Stimulated activated CD8-positive, alpha-beta memory T cell treated with anti-CD3 and anti-CD28 coated beads, Interleukin-7, amount 100 ng/mL, for 48 hours (primary cell): ENCODE measurements at places on chromosomes 4 and X.

DNA sequence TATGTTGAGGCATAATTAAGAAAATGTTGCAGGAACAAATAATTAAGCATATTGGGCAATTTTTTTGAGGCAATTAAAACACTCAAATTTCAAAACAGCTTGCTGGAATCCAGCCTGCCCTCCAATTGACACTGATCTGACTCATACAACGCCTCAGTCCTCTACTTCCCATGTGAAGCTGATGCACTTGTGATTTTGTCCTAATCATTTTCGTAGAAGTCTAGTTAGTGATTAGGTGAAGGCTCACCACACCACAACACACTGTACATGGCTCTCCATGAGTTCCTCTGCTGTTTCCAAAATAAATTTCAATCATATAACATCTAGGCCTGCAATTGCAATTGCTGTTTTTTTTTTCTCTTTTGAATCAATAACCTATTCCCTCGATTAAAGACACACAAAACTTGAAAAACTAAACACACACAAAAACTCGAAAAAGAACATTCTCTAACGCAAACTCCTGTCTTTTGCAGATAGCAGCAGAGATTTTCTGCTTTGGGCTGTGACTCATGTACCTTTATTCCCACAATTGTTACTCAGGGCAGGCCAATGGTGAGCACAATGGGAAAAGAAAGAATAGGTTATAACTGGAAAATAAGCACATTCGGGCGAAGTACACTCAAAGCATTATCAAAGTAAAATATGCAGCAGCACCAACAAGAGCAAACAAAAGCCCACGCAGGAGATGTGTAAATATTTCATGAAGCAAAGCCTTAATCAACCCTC, 1.7 kb downstream of the GPRIN3 start:
- DNase-seq = no peak

GRCh38 chr4:102103368-102103767, 241.9 kb downstream of the SLC39A8 start:
- no peak for DNase-seq

- no peak for DNase-seq
These were observed 899 bp downstream of the LYAR start for GRCh38 chr4:4289055-4289454.

GRCh38 chrX:10533696-10534365, 86.6 kb downstream of the MID1 start:
- DNase-seq = no peak

GRCh38 chr4:5710961-5711478, at the start of gene EVC:
Gene EVC, plus strand, starts transcription at chr4:5711201. Its CDS starts 180 bp downstream, at chr4:5711381.
- DNase-seq = no peak

DNA sequence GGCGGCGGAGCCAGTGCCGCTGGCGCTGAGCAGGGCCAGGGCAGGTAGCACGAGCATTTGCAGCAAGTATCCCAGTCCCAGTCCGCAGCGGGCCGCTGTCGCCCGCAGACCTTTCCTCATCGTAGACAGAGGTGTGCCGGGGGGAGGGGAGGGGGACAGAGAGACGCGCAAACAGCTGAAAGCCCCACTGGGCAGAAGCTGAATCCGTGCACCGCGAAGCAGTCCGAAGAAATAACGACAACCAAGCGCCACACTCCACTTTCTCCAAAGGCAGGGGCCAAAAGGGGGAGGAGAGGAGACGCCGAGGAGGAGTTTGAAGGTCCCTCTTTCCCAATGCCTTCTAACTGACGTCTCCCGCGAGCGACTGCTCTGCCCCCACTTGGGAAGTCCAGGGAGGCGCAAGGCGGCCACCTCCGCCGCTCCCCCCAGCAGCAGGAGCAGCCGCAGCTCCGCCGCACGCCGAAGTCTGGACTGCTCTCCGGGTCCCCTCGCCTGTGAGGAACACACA, at the start of gene UNC5C:
UNC5C (minus strand) TSS at position 236 of the 508 bp plus-strand sequence.
- no peak for DNase-seq

DNA sequence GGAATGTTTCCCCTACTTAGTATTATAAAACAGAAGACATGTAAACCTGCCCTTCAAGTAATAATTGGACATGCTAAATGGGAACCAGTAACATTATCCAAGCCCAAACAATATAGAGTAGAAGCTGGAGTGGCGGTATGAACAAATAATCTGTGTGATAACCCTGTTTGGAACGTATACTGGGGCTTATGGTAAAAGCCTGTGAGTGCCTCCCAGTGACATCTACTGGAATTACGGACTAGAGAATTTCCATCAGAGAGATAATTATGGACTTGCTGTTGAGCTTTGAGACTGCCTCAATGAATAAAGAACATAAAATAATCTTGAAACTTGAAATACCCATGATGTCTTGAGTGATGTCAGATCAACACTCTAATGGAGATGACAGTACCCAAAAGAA, 406.3 kb upstream of the GRIA3 start:
- DNase-seq = no peak

DNA sequence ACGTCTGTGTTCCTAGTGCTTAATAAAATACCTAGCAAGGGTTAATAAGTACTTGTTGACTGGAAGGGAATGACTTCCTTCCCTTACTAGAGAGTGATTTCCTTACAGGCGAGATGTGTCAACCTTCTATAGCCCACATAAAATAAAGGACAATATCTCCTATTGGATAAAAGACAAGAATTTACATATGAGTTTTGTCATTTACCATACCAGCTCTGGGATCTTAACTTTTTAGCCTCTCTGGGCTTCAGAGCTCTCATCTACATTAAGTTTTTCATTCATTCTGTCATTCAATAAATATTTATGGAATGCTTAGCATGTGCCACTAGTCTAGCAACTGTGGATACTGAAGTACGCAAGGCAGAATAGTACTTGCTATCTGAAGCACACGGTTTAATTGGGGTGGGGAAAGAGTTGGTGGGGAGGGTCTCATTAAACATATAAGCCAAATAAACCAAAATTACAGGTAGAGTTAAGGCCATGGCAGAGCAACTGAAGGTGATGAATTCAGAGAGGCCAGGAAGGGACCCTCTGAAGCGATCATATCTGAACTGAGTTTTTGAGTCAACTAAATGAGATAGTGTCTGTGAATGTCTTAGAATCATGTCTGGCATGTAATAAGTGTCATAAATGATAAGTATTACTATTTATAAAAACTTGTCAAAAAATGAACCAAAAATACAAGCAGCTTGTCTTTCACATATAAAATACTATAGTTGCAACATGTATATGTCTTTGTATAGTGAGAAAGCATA, 91.6 kb upstream of the BMP2K start:
- no peak for DNase-seq

- no peak for DNase-seq
These were observed 46.1 kb downstream of the SORCS2 start for GRCh38 chr4:7238300-7238960.

DNA sequence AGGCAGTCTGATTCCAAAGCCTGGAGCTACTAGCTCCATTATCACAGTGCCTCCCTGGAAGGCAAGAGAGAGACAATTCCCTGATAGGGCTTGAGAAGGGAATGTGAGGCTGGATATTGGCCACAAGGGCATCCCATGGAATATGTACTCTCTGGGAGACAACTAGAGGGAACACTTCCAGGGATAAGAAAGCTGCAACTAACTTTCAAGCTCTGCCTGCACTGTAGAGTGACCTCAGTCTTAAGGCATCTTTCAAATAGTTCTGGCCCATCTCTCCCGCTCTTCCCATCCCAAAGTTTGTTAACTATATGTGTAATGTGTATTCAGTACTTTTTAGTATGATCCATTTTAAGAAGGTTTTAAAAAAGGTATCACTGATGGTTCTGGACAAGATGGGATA, 13.1 kb upstream of the RNF212 start:
- no peak for DNase-seq

GRCh38 chr4:44726038-44726871, at the start of gene GNPDA2:
Gene GNPDA2, minus strand, starts transcription at chr4:44726556. Its CDS starts 4,349 bp downstream, at chr4:44722207.
- DNase-seq = peak; percentile 70

DNA sequence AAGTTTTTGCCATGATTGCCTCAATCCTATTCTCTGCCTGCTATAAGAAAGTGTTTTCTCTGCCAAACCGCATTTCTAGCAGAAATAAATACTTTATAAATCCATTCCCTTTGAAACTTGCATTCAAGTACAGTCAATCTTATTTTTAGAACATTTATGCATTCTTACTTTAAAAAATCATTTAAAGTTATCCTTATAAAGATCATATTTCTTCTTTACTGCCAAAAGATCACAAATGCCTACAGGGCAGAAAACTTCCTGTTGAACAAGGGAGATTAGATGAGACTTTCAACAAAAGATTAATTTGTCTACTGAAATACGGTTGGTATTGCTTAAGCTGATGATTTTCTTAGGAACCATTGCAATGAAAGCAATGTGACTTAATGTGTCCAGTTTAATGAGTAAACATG, 207.2 kb upstream of the SLIT2 start:
- DNase-seq = no peak

- no peak for DNase-seq
These were observed 35.3 kb upstream of the SPRY1 start for GRCh38 chr4:123361195-123361861.

DNA sequence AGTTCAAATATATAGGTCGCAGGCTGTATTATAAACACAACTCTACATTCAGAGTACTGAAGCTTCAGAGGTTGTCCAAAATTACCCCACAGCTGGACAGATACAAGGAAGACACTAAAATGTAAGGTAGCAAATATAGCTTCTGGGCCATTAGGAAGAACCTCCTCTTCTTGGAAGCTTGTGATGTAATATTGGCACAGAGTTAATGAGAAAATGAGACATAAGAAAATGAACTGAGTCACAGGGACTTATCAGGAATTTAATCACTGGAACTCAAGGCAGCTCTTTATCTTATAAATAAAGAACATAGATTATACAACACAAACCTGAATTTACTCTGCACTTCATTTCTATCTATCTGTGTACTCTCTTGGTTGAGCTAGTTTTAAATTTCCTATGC, 344.7 kb downstream of the PCDH10 start:
- no peak for DNase-seq

DNA sequence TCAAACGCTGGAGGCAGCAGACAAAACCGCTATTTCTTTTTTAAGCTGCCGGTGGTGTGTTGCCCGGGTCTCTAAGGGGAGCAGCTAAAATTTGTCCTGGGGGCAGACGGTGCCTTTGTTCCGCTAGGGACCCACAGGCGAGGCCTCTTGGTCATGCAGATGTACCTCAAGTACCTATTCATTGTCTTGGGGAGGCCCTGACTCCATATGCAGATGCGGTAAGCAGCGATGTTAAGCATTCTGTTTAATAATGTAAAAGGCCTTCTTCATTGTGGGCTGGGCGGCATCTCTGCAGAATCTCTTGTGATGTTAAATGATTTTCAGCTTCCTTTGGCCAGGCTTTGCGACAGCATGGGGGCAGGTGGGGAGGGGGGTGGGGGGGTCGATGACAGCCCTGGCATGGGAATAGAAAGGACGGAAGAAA, 98.9 kb upstream of the PJA1 start:
- DNase-seq = no peak

DNA sequence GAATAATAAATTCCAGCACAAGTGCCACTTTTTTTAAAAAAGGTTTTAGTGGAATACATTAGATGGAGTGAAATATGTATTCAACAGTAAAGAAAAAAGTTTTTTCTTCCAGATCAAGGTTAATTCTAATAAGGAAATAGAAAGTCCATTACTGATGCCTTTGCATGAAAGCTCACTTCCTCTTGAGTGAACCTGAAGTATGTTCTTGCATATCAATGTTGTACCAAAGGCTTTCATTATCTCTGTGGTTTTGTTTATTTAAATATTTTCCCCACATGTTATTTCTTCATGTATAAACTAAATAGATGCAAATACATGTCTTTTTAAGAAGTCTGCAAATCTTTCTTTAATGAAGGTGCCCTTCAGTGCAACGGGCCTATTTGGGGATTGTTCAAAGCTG, 307.9 kb downstream of the C4orf33 start:
- DNase-seq = no peak

- DNase-seq = no peak
These were observed 39.6 kb upstream of the SRPX start for GRCh38 chrX:38260231-38260630.

- no peak for DNase-seq
These were observed at the start of gene NLGN4X for GRCh38 chrX:6228720-6229119. Gene NLGN4X, minus strand, starts transcription at chrX:6228867. Its CDS starts 77,401 bp downstream, at chrX:6151466.

DNA sequence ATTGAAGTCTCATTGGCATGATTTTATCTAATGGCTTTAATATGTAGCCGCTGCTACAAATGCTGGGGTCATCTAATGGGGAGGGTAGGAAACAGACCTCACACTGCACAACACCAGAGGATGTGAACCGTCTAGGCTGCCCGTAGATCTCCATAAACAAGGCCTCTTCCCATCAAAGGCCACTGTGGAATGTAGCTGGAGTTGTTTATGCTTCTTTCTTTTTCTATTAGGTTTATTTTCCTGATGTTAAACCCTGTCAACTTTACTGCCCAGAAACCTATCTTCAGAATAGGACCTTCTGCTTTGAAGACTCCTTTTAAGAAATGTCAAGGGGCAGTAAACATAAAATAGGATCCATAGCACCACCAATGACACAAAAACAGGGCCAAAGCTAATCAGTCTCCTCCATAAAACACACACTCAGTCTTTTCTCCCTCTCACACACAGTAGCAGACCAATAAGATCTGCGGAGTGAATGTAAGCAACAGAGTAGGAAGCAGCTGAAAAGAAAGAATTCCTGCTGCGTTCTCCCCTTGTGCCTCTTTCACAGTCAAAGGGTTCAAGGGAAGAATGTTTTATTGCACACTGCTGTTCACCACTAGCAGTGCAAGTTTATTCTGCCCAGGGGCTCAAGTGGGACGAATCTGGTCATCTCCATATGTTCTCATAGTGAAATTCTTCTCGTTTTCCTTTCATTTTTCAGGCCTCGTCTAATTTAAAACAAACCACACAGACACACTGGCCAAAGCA, 72.2 kb downstream of the MAML3 start:
- no peak for DNase-seq

- DNase-seq = no peak
These were observed 193.6 kb downstream of the SOWAHB start for GRCh38 chr4:76704133-76704881.

- DNase-seq = peak; percentile 28
These were observed 19.7 kb upstream of the BBS12 start for GRCh38 chr4:122712782-122713181.

DNA sequence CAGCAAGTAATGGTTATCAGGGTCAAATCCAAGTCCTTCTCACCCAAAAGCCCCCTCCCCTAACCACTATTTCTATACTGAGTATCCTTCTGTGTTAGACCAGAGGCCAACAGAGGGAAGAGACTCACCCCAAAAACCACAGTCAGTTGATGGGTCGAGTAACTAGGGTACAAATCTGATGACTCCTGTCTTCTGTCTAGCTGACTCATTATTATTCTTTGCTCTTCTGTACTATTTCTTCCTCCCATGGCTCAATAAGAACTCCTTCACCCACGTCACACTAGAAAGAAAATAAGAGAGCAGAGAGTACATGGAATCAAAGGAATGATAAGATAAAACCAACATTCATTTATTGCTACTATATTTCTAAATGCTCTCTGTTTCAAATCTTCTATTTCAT, 2.0 kb downstream of the RAB40A start:
- DNase-seq = no peak

DNA sequence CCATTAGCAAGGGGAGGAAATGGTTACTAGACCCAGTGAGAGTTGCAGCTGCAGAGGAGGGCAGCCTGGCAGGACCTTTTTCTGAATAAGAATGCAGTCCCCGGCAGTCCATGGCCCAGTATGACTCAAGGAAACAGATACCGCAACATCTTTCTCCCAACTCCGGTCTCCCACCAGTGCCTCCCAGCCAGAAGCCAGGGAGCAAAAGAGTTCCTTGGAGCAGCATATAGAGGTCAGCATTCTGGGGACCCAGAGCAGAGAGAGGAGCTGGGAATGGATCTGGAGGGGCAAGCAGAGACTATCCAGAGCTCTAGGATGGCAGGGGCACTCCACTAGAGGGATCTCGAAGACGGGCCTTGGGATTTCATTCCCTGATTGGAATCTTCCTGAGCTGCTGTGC, 339.2 kb upstream of the AADAT start:
- no peak for DNase-seq
